Foreskin fibroblast (primary cell): ENCODE measurements at places on chromosomes 4 and X.

DNA sequence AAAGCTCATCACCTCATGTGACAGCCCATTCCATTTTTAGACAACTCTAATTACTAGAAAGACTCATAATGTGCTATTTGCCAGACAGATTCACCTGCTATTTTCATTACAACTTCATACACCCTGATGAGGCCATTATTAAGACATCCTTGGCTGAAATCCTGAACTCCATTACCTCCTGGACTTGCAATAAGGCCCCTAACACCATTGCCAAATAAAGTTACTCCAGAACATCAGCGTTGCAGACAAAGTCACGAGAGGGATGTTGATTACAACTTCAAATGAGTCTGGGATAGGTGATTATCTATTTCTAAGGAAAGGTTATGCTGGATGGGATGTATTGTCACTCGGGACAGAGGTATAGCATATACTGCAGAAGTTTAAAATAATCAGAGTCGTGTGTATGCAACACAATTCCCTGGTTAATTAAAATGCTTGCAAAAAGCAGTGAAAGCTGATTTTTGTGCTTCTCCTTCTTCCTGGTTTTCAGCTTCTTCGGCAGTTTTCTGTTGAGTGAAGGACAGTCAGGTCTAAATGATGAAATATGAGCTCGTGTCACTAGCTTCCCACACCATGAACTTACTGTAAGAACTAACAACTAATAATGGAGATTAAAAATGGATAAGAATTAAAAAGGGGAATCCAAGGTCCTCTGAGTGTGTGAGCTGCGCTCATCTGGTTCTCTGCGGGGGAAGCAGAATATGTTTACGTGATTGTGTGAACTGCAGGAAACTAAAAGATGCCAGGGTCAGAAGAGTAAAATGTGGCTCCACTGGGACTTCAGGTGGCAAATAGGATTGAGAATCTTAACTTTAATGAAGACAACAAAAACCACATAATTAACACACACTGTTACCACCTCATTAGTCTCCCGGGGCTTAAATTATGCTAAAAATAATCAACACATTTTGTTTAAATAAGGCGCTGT, 17.6 kb upstream of the SOD3 start:
- DNase-seq = no peak

DNA sequence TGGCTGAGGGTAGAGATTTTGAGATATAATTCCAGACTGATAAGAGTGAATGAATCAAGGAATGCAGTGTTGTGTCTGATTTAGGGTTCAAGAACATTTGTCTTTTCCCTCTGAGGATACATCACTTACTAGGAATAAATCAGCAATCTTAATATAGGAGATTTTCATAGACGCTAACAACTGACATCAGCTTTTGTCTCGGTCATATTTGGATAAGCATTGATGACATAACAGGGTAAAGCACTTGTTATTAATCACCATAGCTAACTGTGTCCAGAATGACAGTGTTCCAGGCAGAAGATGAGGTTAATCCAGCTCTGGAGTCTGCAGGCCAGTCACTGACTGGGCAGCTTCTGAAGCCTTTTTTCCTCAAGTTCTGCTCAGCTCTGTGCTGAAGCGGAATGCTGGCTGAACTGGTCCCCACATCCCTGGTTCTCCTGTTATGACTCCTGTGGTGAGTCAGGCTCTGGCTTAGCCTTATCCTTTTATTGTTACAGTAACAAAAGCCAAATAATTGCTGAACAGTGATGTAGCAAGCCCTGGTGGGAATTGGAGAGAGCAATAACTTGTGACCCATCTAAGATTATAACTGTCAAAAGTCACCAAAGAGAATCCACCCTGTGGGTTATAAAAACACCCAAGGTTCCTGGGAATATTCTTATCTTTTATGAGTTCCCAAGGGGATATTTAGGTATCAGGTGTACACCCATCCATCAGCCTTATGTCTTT, 41.8 kb downstream of the FNIP2 start:
- peak; percentile 92 for DNase-seq

DNA sequence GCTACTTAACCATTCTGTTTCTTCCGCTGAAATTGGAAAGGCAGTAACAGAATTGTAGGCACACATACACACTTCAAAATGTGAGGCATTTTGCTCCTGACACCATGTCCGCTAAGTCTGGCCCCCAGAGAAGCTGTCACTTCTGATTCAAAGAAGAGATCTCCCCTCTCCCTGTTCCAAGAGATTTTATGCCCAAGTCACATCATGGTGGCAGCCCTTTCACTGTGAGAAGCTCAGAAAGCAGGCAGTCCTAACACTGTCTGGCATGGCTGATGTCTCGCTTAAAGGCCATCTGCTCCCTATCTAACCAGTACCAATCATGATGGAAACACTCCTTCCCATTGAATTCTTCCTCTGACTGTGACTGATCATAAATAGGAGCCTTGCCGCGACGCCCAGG, 83.9 kb downstream of the BEND2 start:
- no peak for DNase-seq

DNA sequence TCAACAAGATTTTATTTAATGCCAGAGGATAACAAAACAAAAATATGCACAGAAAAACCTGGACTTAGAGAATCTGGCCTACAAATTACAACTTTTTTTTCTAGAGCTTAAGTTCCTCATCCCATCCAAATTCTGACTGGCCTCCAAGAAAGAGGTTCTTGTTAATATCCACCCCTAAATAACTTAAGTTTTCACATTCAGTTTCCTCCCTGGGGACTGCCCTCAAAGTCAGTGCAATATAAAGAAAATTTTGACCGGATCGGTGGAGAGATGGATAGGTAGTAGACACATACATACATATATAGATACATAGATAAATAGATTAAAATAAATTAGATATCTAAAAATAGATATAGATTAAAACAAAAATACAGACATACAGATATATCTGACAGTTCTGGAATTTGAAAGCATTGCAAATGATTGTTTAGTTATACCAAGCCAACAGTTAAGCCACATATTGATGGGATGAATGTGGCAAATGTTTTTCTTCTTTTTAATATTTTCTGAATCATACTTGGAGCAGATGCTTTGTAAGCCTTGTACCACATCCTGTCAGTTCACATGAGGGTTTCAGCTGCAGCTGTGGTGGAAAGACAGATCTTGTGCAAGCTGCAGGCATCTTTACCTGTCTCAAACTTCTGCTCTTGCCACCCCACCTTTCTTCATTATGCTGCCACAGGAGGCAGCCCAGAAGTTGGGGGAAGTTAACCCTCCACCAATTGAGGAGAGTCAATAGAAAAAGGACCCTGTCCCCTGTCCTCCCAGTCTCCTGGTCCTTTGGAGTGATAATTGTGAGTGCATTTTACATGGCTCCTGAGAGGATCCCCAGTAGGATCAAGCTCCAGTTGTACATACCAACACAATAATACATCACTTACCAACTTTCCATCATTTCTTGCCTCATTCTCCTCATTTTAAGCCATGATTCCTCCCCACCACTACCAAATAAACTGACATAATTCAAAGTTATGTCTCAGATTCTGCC, 58.5 kb upstream of the PRDM8 start:
- DNase-seq = peak; percentile 61

- DNase-seq = no peak
Observed at GRCh38 chr4:87114245-87115062, 106.0 kb downstream of the KLHL8 start.

DNA sequence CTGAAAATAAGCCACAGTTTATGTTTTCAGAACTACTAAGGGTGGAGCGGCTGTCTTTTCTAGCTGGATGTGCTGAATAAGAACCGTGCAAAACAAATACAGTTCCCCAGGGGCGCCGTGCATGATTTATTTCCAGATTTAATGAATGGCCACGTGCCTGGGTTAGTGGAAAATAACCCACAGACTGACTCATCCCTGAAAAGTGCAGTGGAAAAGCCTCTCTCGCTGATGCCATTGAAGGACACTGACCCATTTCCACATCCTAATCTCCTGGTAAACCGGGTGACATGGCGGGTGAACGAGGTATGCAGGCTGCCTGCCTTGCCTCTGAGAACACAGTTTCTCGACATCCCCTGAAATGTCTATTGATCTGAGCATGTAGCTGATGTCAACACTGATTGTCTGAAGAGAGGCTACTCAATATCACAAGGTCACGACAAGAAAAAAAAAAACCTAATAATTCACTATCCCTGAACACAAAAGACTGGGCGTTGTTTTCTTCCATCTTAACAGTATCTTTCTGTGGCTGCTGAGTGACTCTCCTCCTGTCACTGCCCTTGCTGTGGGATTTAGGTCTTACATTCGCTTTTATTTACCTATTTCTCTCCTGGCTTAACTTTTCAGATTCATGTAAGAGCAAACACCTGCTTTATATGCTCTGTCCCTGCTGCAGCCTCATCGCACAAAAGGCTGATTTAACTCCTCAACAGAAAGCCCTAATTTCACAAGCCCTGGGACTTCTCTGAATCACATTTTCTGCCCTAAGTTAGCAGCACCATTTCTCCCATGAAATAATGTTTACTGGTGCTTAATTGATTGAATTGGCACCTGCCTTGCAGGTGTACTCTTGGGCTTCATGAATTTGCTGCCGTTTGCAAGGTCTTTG, 76.9 kb upstream of the SCOC start:
- DNase-seq = peak; percentile 96

GRCh38 chr4:157204634-157205244, 15.8 kb upstream of the GRIA2 start:
- DNase-seq = no peak

DNA sequence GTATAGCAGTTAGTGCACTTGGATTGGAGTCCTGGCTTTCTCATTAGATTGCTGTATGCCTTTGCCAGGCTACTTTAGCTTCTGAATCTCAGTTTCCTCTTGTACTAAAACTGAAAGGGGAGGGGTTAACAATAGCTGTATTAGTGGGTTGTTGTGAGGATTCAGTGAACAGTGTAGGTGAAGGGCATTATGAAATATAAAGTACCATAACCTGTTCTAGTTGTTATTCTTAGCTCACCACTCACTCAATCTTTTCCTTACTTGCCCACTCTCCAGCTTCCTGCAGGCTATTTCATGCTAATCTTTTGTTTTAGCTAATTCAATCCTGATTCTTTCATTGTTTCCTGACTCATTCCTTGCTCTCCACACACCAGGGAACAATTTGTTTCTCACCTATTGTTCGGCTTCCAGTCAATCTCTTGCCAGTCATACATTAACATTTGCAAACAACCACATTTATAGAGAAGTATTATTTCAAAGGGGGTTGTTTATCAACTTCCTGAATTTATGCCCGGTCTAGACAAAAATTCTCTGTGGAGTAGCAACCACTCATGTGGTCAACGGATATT, 50.6 kb upstream of the EDA start:
- no peak for DNase-seq

DNA sequence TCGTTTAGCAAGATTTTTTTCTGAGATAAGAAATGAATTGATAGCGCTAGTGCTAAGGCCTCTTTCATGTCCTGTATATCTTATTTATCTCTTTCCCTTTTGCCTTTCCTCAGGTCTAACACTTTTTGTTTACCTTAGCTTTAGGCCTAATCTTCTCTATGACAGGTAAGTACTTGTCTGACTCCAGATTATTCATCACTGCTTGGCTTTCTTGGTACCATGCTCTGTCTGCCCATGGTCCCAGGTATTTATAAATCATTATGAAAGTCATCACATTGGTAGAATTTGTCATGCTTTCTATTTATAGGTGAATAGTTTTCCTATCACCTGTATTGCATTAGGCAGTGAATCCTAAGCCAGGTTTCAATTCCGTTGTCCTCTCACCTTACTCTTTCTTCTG, 99.5 kb upstream of the CTSO start:
- no peak for DNase-seq

- no peak for DNase-seq
Observed at GRCh38 chr4:15037923-15038541, 35.8 kb downstream of the CPEB2 start.

- no peak for DNase-seq
Observed at GRCh38 chr4:55127521-55127920, 2.1 kb upstream of the KDR start.

DNA sequence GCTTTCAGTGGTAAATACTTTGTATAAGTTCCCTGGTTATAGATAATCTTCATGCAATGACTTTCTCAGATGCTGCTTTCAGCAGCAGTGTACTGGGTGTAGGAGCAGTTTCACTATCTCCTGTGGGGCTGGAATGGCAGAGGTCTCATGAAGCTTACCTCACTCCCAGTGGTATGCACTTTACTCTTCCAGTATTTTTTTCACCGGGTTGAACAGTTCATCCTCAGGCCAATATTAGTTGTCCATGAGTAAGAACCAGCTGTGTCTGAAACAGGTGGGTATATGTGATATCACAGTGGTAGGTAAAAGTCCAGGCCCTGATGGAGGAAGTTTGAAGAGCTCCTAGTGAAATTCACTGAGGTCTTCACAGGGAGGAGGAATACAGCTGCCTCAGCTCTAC, 351.5 kb upstream of the EMCN start:
- DNase-seq = no peak

DNA sequence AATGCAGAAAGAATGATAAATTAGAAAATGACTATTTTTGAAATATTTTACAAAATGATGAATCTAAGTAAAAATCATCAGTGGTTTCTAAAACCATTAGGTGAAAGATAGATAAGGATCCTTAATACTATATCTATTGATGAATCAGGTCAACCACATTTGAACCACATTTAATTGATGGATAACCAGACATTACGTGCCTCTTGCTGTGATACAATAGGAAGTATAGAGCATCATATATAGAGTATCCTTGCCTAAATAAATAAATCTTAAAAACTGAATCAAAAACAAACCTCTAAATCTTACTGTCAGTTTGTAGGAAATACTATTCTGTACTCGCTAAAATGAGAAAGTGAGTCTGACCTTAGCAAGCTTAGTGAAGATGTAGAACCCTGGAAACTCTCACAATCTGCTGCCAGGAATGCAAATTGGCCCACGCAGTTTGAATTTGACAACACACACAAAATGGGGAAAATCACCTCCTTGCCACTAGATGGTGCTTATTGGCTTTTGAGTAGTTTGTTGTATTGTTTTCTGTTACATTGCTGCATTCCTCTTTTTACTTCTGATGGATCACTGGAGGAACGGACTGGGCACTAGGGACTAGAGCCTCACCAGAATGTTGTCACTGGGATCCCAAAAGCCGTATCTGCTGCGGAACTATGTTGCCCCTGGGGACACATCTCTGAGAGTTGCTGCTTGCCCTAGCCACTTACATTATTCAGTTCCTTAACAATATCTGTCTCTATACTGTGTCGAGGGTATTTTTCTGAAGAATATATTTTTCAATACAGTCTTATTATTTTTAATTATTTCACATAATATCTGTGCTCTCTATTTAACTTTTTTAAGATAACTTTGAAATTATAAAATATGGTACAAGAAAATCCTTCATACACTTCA, 25.4 kb upstream of the SLAIN2 start:
- peak; percentile 78 for DNase-seq

GRCh38 chrX:117839544-117839943, 277.1 kb downstream of the KLHL13 start:
- no peak for DNase-seq

- no peak for DNase-seq
Observed at GRCh38 chrX:84144281-84144680, 43.7 kb downstream of the RPS6KA6 start.
